ENCODE measurements at places on chromosomes 5 and 9. TPM values are rescaled to one million over a fixed set of nuclear protein-coding genes. Genes with fewer than 3 reads are reported as not detected.

DNA sequence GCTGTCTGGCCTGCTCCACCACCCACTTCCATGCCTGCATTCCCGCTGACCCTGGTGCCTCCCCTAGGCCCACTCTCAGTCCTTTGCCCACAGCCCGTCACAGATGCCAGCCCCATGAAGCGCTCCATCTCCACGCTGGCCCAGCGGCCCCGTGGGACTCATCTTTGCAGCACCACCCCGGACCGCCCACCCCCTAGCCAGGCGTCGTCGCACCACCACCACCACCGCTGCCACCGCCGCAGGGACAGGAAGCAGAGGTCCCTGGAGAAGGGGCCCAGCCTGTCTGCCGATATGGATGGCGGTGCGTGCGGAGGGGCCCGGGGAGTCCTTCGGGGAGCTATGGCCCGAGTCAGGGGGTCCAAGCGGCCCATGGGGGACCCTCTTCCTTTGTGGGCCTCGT lies 242.5 kb downstream of the CACNA1B start:
- no peaks in the 10 kb centered on the region for H3K36me3 ChIP-seq
- no peak for DNase-seq
- H3K27me3 ChIP-seq = no peaks in the 10 kb centered on the region

GRCh38 chr5:127685662-127686061 lies 17.5 kb upstream of the CCDC192 start:
- no peak for DNase-seq
- H3K36me3 ChIP-seq = no peaks in the 10 kb centered on the region
- H3K4me3 ChIP-seq = no peak overlapping the region

DNA sequence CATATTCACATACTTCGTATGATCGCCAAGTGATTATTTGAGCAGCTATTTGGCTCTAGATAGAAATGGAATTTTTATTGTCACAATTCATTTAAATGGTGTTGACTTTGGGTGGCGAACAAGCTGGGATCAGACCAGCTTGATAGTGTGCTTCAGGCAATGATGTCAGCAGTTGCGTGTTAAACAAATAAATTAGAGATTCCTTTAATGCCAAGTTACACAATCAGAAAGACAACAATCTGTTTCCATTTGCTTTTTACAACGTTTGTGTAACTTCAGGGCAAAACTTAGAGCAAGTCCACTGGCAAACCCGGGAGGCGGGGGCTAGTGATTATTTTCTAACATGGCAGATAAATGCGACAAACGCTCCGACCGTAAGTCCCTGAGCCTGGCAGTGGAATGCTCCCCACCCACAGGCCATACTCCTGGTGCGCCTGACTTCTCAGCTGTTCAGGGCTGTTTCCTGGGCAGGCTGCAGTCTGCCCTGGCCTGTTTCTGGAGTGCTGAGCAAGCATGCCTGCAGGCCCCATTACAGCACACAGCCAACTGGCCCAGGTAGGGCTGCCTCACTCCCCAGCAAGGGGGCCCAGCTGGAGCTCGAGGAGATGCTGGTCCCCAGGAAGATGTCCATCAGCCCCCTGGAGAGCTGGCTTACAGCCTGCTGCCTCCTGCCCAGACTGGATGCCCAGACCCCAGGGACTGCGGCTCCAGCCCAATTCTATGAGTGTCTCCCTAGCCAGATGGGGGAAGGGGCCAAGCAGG lies 88.7 kb downstream of the BASP1 start:
- no peak overlapping the region for H3K27ac ChIP-seq
- no peak for DNase-seq
- no peaks in the 10 kb centered on the region for H3K4me1 ChIP-seq
- H3K36me3 ChIP-seq = no peaks in the 10 kb centered on the region

DNA sequence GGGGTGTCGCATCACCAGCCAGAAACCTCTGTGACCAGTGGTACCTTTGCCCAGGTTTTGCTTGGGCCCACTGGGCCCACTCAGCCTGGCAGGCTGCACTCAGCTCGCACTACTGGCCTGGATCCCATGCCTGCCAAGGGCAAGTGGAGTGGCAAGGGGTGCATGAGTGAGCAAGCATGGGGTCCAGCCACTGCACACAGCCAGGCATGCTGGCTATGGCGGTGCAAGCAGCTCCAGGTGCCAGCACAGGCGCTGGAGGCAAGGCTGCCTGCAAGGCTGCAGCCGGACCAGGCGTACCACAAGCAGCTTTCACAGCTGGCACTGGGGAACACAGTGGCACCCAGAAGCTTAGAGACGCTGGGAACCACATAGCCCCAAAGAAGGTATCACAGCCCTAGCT lies 80.1 kb downstream of the NLN start:
- peaks cover 54% of the 10 kb centered on the region for H3K36me3 ChIP-seq
- no peak for DNase-seq
- H3K4me1 ChIP-seq = peaks cover 34% of the 10 kb centered on the region
- no peak overlapping the region for H3K27ac ChIP-seq
- H3K27me3 ChIP-seq = peaks cover 16% of the 10 kb centered on the region

DNA sequence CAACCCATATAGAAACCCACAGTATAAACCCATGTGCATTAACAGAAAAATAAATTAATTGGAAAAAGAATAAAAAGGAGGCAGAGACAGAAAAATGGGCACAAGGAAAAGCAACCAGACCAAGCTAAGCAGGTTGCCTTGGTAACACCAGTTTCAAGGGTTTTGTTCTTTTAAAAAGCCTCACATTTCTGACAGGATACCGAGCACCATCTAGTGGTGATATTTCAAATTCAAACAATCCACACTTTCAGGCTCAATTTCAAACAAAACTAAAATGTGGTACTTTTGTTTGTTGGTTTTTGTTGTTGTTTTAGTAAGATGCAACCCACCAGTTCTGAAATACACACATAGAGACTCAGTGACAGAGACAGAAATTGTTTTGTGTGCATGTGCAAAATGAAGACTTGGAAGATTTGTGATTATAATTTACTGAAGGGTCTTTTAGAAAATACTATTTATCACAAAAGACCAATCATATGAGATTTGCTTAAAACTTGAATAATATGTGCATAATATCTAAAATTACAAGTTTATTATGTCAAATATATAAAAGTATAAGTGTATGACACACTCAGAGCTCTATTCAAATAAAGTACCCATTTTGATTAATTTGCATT lies 318.2 kb downstream of the SLCO4C1 start:
- H3K36me3 ChIP-seq = no peaks in the 10 kb centered on the region
- DNase-seq = no peak
- H3K4me3 ChIP-seq = no peak overlapping the region
- no peaks in the 10 kb centered on the region for H3K27me3 ChIP-seq

- no peaks in the 10 kb centered on the region for H3K27me3 ChIP-seq
- peak; percentile 37 for DNase-seq
- H3K27ac ChIP-seq = peak overlapping the region; percentile 59
- H3K4me3 ChIP-seq = peak overlapping the region; percentile 28
Observed at GRCh38 chr5:87121304-87122150, 146.2 kb upstream of the RASA1 start.

DNA sequence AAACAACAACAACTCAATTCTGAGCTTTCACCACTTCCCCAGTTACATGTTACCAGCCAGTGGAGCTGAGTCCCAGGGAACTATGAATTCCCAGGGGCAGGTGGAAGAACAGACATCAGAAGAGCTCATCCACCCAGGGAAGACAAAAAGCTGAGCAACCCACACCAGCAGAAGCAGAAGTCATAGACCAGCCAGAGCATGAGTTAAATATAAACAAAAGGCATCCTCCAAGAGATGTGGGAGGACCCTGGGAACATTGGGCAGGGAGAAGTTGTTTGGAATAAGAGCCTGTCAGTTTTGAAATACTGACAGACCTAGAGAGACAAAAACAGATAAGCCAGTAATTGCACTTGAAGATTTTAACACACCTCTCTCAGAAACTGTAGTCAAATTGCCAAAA lies 102.3 kb upstream of the LMX1B start:
- DNase-seq = no peak
- peaks cover 59% of the 10 kb centered on the region for H3K27me3 ChIP-seq

GRCh38 chr5:175895686-175896102 lies 24.3 kb downstream of the CPLX2 start:
- no peaks in the 10 kb centered on the region for H3K36me3 ChIP-seq
- DNase-seq = peak; percentile 59
- H3K27me3 ChIP-seq = peaks cover 41% of the 10 kb centered on the region
- peaks cover 24% of the 10 kb centered on the region for H3K4me1 ChIP-seq
- peak overlapping the region; percentile 41 for H3K4me3 ChIP-seq
- H3K27ac ChIP-seq = no peak overlapping the region

DNA sequence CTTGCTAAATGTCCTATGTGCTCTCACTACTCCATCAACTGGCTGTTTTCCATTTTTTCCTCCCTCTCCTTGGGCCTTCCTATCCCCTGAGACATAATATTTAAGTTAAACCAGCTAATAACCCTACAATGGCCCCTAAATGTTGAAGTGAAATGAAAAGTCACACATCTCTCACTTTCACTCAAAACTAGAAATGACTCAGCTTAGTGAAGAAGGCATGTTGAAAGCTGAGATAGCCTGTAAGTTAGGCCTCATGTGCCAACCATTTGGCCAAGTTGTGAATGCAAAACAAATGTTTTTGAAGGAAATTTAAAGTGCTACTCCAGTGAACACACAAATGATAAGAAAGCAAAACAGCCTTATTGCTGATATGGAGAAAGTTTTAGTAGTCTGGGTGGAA lies 48.8 kb upstream of the CDH10 start:
- no peaks in the 10 kb centered on the region for H3K4me1 ChIP-seq
- H3K36me3 ChIP-seq = no peaks in the 10 kb centered on the region
- no peak overlapping the region for H3K27ac ChIP-seq
- H3K4me3 ChIP-seq = no peak overlapping the region
- no peaks in the 10 kb centered on the region for H3K27me3 ChIP-seq

GRCh38 chr5:8601831-8602354 lies 732.9 kb downstream of the MTRR start:
- DNase-seq = no peak
- no peaks in the 10 kb centered on the region for H3K4me1 ChIP-seq
- H3K27me3 ChIP-seq = no peaks in the 10 kb centered on the region
- no peak overlapping the region for H3K4me3 ChIP-seq
- no peak overlapping the region for H3K27ac ChIP-seq

- no peak overlapping the region for H3K4me3 ChIP-seq
- no peaks in the 10 kb centered on the region for H3K4me1 ChIP-seq
- DNase-seq = no peak
- peaks cover 3% of the 10 kb centered on the region for H3K27me3 ChIP-seq
Observed at GRCh38 chr5:71861682-71862081, 142.6 kb downstream of the CARTPT start.

DNA sequence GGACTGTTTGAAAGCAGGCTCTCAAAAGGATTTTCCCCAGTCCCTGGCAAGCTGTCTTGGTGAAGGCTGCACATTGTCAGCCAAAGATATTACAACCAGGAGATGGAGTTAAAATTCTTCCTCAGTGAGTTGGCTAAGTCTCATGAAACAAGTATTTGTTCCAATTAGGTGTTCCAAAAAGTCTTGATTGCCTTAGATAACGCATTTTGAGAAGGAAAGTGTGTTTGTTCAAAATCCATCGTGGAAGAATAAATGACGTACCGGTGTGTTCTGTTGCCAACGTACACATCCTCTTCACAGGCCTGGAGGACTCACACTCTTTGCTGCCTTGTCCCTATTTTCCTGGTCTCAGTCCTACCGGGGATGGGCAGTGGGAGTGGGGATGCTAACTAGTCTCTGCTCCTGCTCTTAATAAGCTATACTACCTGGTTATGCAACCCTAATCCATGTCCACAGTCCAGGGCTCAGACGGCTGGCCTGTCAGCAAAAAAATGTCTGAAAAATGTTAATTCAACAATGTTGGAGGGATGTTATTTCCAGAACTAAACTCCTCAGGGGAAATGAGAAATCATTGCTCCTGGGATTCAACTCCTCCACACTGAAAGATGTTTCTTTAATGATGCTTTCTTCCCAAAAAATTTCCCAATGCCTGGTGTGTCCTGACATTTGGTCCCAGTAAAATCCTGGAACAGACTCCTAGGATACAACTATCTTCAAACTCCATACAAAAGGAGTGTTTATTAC lies 175.3 kb upstream of the KLF9 start:
- H3K27ac ChIP-seq = no peak overlapping the region
- H3K36me3 ChIP-seq = no peaks in the 10 kb centered on the region
- no peak overlapping the region for H3K4me3 ChIP-seq
- H3K4me1 ChIP-seq = no peaks in the 10 kb centered on the region

- no peak overlapping the region for H3K4me3 ChIP-seq
- no peaks in the 10 kb centered on the region for H3K36me3 ChIP-seq
Observed at GRCh38 chr5:63629951-63630630, 332.2 kb downstream of the HTR1A start.

- H3K27ac ChIP-seq = no peak overlapping the region
- H3K4me1 ChIP-seq = no peaks in the 10 kb centered on the region
- no peak overlapping the region for H3K4me3 ChIP-seq
- no peaks in the 10 kb centered on the region for H3K36me3 ChIP-seq
- DNase-seq = no peak
Observed at GRCh38 chr5:165573445-165573844, 2068.0 kb downstream of the MAT2B start.

- H3K27ac ChIP-seq = no peak overlapping the region
- no peak overlapping the region for H3K4me3 ChIP-seq
- no peak for DNase-seq
- peaks cover 15% of the 10 kb centered on the region for H3K4me1 ChIP-seq
- H3K36me3 ChIP-seq = no peaks in the 10 kb centered on the region
- peaks cover 3% of the 10 kb centered on the region for H3K27me3 ChIP-seq
Observed at GRCh38 chr5:98308231-98308630, 465.2 kb upstream of the RGMB start.

- no peaks in the 10 kb centered on the region for H3K36me3 ChIP-seq
- H3K27ac ChIP-seq = no peak overlapping the region
- no peak for DNase-seq
- H3K27me3 ChIP-seq = no peaks in the 10 kb centered on the region
- H3K4me1 ChIP-seq = no peaks in the 10 kb centered on the region
Observed at GRCh38 chr5:167684251-167684650, 607.2 kb upstream of the WWC1 start.

DNA sequence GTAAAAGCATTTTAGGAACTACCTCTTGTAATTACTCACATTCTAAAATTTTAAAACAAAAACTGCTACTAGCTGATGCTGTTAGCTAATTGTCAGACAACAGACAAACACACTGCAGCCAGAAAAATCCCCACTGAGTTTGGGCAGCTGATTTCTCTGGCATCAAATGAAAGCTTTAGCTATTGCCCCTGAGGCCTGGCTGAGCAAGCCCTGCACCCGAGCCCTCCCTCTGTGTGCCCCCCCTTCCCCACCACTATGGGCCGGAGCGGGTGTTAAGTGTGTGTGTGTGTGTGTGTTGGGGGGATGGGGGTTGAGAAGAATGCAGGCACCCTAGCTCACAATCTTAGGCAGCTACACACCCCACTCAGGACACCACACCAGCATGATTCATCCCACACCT lies 2.4 kb downstream of the NEUROG1 start:
- no peak overlapping the region for H3K27ac ChIP-seq
- H3K27me3 ChIP-seq = peaks cover 73% of the 10 kb centered on the region
- no peak overlapping the region for H3K4me3 ChIP-seq
- H3K4me1 ChIP-seq = peaks cover 4% of the 10 kb centered on the region

Gene LMNB1
- total RNA-seq = 232 TPM

Gene ARL14EPL
- total RNA-seq = not detected

Gene PAPPA
- total RNA-seq = not detected

Gene BTNL3
- not detected for total RNA-seq

Gene HARS2
- total RNA-seq = 30.1 TPM

Gene DRD1
- total RNA-seq = not detected

Gene CAMK4
- 71.8 TPM for total RNA-seq

Gene TMEM215
- total RNA-seq = not detected
